ENCODE measurements at places on chromosomes 13 and 19. TPM values are rescaled to one million over a fixed set of nuclear protein-coding genes. Genes with fewer than 3 reads are reported as not detected.

CADM4 gene
- 8.7 TPM for total RNA-seq

- DNase-seq: no peak
Measured at GRCh38 chr13:50369646-50370045, 354.4 kb downstream of the KCNRG start.

DNA sequence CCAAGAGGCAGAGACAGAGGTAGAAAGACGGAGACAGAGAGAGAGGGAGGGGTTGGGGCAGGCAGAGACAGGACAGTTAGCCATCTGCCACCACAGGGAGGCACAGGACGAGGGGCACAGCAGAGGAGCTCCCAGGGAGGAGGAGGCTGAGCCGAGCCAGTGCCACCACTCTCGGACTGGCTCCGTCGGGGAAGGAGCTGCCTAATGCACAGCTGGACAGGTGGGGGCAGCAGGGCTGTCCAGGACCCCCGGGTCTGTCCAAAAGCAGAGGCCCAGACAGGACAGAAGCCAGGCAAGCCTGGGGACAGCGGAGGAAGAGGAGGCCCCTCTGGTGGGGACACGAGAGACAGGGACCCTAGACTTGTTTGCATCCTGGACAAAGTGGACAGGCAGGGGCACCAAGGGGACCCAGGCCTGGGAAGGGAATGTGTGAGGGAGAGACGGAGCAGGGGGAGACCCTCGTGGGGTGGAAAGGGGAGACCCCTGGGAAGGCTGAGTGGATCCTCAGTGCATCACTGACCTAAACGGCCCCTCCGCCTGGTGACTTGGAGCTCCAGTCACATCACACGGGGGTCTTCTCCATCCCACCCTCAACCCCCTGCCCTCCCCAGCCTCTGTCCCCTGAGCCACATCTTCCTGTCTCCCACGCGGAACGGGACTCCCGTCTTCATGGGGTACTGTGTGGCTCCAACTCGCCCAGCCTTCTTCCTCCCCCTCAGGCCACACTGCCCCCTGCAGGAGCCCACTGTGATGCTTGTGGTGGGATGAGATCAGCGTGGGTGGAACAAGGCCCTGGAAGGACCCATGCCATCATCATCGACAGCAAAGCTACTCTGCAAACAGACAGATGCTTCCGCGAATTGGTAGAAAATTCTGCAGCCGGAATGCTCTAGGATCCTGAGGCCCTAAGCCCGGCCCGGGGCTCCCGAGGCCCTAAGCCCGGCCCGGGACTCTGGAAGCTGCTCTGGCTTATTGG lies 915 bp downstream of the F10 start:
- DNase-seq: no peak

DNA sequence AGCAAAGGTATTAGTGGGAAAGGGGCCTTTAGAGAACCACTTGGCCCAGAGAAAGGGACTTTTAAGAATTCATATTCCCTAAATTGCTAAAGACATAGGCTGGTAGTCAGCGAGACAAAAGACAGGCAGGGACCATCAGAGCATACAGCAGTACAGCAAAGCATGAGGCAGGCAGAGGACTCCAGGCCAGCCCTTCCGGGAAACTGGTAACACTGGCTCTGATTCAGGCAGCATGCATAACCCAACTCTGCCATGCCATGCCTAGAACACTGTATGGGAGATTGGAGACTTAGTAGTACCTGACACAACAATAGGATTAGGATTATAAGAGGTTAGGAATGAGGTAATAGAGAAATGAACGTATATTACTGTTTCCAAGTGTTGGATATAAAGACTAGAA lies 34.9 kb downstream of the CAB39L start:
- DNase-seq: no peak

DNA sequence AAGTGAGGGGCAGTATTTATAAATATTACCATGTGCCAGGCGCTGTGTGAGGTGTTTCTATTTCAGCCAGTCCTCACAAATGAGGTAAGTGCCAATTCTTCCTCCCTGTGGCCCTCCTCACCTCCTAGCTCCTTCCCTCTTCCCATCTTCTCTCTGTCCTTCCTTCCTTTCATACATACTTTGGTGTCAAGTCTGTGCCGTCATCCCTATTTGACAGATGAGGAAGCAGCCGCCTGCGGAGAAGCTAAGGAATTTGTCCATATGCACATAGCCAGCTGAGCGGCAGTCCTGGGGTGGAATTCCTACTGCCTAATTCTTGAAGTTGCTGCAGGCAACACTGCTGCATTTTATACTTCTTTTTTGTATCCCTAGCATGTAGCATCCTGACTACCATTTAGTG lies 150.8 kb downstream of the B3GLCT start:
- no peak for DNase-seq

DNA sequence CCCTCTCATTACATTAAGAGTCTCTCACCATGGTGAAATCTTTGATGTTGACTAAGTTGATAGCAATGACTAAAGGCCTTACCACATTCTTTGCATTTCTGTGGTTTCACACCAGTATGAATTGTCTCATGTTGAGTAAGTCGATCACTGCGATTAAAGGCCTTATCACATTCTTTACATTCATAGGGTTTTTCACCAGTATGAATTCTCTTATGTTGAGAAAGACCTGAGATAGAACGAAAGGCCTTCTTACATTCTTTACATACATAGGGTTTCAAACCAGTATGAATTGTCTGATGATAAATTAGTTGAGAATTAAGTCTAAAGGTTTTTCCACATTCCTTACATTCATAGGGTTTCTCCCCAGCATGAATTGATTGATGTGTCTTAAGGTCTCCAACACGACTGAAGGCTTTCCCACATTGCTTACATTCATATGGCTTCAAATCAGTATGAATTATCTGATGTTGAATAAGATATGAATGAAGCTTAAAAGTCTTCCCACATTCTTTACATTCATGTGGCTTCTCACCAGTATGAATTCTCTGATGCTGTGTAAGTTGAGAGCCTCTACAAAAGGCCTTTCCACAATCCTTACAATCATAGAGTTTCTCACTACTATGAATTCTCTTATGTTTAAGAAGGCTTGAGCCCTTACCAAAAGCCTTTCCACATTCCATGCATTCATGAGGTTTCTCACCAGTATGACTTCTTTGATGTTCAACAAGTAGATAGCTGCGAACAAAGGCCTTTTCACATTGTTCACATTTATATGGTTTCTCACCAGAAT lies 45.6 kb downstream of the ZNF283 start:
- DNase-seq: no peak

GRCh38 chr19:2631213-2631821 lies 71.2 kb downstream of the GNG7 start:
- no peak for DNase-seq

- no peak for DNase-seq
Measured at GRCh38 chr19:32324631-32325285, 20.7 kb upstream of the ZNF507 start.

DNA sequence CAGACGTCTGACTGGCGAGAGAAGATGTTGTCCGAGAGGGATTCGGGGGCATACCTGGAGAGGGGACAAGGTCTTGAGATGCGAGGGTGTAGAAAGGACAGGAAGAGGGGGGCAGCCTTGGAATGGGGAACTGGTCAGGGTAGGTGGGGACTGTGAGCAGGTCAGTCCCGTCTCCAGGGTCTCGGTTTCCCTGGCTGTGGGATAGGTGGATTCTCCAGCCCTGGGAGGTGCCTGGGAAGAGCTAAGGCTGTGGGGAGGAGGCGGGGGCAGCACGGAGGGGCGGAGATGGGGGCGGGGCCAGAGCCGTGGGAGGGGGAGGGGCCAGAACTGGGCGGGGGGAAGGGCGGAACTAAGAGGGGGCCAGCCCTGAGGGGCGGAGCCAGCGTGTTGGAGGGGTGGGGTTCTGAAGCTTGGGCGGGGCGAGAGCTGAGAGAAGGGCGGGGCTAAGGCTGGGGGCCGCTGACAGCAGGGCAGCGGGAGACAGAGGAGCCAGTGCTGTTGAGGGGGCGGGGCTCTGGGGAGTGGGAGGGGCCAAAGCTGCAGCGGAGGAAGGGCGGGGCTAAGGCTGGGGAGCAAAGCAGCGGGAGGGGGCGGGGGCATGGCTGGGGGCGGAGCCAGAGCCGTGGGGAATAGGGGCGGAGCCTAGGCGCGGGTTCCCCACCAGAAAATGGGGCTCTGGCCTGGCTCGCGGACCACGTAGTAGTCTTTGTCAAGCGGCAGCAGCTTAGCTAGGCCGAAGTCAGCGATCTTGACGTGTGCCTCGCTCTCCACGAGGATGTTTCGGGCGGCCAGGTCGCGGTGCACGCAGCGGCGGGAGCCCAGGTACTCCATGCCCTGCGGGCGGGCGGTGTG lies 9.5 kb upstream of the INSL3 start:
- peak; percentile 69 for DNase-seq

DNA sequence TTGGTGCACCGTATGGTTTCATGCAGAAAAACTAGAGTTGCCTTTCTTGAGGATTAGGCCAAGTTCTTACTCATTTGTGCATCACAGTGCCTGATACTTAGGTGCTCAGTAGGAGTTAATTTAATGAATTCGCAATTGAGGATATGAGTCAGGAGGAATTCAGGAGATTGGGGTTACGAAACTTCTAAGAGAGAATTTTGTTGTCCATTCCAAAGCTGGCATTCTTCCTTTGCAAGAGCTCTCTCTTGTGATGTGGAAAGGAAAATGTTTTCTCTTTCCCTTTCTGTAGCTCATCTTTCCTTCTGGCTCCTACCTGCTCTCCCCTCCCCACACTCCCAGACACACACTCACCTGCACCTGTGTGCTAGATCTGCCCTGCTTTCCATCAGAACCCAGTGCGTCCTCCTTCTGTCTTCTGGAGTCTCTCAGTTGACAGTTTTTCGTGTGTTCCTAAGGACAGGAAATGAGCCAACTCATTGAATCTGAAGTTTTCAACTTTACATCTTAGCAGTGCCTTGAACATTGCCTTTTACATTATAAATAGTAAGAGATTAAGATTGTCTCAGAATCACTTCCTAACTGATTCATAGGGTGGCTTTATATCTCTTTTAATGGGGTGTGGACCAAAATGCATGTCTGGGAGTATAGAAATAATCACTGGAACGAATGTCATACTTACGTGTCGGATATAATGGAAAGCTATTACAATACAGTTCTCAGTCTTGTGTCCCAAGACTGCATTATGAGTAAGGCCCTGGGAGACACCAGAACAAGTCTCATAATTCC lies 19.7 kb upstream of the ERCC5 start:
- no peak for DNase-seq

GRCh38 chr19:19677579-19677978 lies 8.9 kb downstream of the ZNF101 start:
- no peak for DNase-seq

- DNase-seq: no peak
Measured at GRCh38 chr13:98385606-98386005, 191.3 kb downstream of the STK24 start.

DNA sequence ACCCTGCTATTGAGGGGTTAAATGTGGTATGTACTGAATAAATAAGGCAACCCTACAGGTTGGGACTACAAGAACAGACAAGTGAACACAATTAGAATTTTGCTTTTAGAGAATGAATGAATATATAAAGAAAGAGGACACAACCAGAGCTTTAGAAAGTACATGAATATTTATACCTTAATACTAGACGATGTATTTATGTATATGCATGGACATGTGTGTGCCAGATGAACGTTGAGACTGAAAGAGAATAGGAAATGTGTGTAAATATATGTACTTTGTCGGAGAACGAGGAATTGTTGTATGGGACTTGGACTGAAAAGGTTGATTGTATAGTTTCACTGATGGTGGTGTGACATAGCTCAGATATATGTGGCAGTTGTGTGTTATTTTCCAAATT lies 9.3 kb upstream of the COG6 start:
- no peak for DNase-seq

DNA sequence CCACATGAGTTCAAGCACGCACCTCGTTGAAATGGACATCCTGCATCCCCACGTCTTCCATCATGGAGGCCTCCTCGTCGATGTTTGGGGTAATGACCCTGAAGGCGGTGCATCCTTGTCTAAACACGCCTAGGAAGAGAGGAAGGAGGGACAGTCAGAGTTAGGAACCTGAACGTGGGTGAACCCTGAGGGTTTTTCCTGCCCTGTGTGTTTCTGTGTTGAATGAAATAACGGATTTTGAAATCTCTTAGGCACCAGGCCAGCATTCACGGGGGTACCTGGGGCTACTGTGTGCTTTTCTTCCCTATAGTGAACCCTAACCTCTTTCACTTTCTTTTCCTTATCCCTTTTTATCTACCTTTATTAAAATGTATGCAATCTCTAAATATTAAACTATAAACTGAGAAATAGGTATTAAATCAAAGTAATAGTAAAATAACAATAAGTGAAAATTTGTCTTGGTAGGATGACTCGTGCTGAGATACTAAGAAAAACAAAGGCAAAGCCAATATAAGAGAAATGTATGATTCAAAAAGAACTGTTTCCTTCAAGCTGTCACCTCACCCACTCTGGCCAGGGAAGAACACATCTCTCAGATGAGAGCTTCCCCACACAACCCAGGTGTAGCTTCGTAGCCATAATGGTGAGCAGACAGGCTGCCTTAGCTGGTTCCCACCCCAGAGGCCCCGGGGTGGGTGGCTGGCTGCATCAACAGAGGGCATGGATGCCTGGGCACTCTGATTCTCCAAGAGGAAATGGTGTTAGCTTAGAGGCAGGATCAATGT lies 72.1 kb upstream of the SLC15A1 start:
- no peak for DNase-seq

DNA sequence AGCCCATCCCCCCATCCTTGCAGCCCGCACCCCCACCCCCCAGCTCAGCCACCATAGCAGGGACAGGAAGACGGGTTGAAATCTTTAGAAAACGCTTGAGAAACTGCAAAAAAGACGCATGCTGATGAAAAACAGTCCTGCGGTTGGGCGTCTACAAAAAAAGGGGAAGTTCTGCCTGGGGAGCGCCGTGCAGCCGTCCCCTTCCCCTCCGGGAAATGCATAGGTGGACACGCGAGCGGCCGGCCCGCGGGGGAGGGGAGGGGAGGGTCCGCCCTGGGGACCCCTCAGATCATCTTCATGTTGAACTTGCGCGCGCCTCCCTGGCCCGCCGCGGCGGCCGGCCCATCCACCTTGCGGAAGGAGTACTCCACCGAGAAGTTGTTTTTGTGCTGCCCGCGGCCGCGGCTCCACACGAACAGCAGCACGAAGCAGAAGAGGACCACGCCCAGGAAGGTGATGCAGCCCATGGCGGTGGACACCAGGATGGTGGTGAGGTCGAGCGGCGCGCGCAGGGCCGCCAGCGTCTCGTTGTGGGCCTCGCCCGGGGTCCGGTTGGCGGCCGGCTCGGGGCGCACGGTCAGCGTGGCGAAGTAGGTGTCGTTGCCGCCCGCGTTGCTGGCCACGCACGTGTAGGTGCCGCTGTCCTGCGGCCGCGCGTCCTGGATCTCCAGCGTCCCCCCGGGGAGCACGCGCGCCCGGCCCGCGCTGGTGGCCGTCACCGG lies 7.9 kb upstream of the PEAK3 start:
- DNase-seq: peak; percentile 82

- peak; percentile 93 for DNase-seq
Measured at GRCh38 chr19:3403489-3404323, 37.3 kb downstream of the NFIC start.

PINLYP gene
- 4.7 TPM for total RNA-seq

ZNF835 gene
- 3.0 TPM for total RNA-seq

Data from upper lobe of right lung (tissue), 1 donor.